ENCODE measurements at places on chromosomes 1 and 21. TPM values are rescaled to one million over a fixed set of nuclear protein-coding genes. Genes with fewer than 3 reads are reported as not detected.

Gene KIAA1614
- 3.0 TPM for total RNA-seq

Gene TMEM125
- 0.49 TPM for total RNA-seq

Gene FMO2
- total RNA-seq, result 0.25 TPM

Gene RNPEP
- 16.7 TPM for total RNA-seq

Gene AADACL3
- not detected for total RNA-seq

Gene NES
- 47.2 TPM for total RNA-seq

Gene SLAMF9
- not detected for total RNA-seq

Gene S100A1
- 2.2 TPM for total RNA-seq

Gene CXADR
- 255 TPM for total RNA-seq

Gene IL19
- not detected for total RNA-seq

Gene OVAAL
- total RNA-seq, result not detected

Gene CA14
- 1.7 TPM for total RNA-seq

Gene SH2D1B
- not detected for total RNA-seq

Gene CBS
- 31.7 TPM for total RNA-seq

Gene TNFRSF14
- total RNA-seq, result 0.98 TPM

Gene GJA4
- 2.2 TPM for total RNA-seq
